Stimulated activated CD4-positive, alpha-beta T cell treated with anti-CD3 and anti-CD28 coated beads, Interleukin-4, amount 100 ng/mL, for 1 hour (primary cell): ENCODE measurements at places on chromosomes 3 and 15.

GRCh38 chr3:38645601-38646000, 3.9 kb downstream of the SCN5A start:
- no peak for DNase-seq

DNA sequence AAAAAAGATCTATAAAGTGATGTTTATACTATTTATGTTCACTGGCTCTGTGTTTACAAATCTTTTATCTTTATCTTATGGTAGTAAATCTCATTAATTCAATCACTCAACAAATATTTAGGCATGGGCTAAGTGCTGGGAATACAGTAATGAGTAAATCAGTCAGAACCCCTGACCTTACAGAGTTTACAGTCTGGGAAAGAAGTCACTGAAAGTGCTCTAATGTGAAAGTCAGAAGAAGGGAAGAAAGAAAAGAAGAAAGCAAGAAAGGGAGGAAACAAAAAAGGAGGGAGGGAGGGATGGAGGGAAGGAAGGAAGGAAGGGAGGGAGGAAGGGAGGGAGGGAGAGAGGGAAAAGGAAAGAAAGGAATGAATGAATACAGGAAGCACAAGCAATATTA, 96.8 kb upstream of the SOX2 start:
- DNase-seq: no peak

GRCh38 chr3:161026612-161027510, 78.3 kb downstream of the B3GALNT1 start:
- DNase-seq: no peak

- DNase-seq: no peak
Measured at GRCh38 chr3:144028798-144029411, 57.3 kb downstream of the DIPK2A start.

DNA sequence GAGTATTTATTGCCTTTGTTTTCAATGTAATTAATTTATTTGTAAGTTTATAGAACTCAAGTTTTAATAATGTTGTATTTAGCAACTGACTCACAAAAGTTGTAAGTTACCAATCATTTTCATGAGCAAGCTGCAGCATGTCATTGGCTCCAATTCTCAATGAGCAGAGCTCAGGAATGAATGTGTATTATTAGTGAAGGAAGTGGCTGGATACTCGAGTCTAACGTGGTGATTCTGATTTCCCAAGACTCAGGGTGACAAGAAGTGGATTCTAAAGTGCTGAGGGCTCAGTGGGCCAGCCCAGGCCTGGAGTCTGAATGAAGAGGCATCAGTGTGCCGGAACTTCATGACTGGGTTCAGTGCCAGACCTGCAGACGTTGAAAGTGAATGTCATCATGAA, 39.6 kb downstream of the CLDN11 start:
- DNase-seq: no peak

- no peak for DNase-seq
Measured at GRCh38 chr3:167078070-167078622, 302.0 kb downstream of the ZBBX start.

DNA sequence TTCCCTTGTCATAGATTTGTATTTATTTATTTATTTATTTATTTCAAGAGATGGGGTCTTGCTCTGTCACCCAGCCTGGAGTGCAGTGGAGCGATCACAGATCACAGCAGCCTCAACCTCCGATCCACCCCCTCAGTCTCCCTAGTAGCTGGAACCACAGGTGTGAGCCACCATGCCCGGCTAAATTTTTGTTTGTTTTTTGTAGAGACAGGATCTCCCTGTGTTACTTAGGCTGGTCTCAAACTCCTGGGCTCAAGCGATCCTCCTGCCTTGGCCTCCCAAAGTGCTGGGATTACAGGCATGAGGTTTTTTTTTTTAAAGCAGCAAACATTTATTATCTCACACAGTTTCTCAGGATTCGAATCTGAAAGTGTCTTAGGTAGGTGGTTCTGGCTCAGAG, 2.5 kb downstream of the TTBK2 start:
- DNase-seq: no peak

GRCh38 chr3:8366219-8366810, 135.3 kb upstream of the LMCD1 start:
- DNase-seq: no peak

- DNase-seq: no peak
Measured at GRCh38 chr15:75786575-75786947, 56.7 kb upstream of the UBE2Q2 start.

- DNase-seq: no peak
Measured at GRCh38 chr3:187694801-187695200, 7.6 kb downstream of the RTP2 start.
